ENCODE measurements at places on chromosomes 4 and X.

- DNase-seq, result no peak
Measured at GRCh38 chr4:14359991-14360390, 642.3 kb upstream of the CPEB2 start.

GRCh38 chrX:41137589-41137988 is 52.3 kb downstream of the USP9X start:
- no peak for DNase-seq

- DNase-seq, result no peak
Measured at GRCh38 chr4:11323771-11324170, 104.9 kb downstream of the HS3ST1 start.

GRCh38 chr4:89836897-89837384 is at the start of gene SNCA:
Gene SNCA (minus strand): TSS chr4:89837161. CDS start chr4:89835667, 1,494 bp downstream.
- DNase-seq, result no peak

GRCh38 chr4:84622959-84623358 is 40.0 kb downstream of the CDS1 start:
- DNase-seq, result no peak

- DNase-seq, result no peak
Measured at GRCh38 chr4:153409924-153410501, 56.1 kb upstream of the TMEM131L start.

GRCh38 chr4:154160519-154161301 is 330.9 kb downstream of the DCHS2 start:
- DNase-seq, result no peak

DNA sequence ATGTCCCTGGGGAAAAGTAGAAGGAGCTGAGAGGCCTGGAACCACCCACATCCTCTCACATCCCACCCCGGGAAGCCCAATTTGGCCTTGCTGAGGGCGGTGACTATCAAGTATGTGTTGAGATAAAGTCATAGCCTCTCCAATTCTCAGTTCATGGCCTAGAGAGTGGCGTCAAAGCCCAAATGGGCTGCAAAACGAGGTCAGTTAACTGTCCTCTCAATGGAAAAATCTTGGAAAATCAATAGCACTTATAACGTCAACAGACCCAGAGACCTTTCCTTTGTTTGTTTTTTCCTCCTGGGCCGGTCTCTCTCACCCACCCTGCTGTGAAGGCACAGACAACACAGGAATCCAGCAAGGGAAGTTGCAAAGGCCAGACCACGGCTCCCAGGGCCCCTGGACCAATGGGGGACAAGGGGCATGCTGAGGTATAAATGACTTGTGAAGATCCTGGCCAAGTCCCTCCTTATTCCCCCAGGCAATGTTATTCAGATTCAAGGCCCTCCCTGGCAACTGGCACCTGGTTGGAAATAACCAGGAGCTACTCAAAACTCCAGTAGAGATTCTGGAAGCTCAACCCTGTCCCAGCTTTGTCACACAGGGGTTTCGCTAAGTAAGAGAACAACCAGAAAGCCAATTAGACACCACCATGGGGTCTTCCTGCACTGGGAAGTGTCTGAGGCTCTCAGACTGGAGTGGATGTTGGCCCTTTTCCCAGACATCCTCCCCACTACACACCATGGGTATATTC is 38.6 kb downstream of the TSC22D3 start:
- no peak for DNase-seq

- DNase-seq, result no peak
Measured at GRCh38 chrX:13940671-13941070, 89.0 kb downstream of the GEMIN8 start.

GRCh38 chrX:52270453-52271116 is 85.9 kb downstream of the MAGED4 start:
- DNase-seq, result no peak

DNA sequence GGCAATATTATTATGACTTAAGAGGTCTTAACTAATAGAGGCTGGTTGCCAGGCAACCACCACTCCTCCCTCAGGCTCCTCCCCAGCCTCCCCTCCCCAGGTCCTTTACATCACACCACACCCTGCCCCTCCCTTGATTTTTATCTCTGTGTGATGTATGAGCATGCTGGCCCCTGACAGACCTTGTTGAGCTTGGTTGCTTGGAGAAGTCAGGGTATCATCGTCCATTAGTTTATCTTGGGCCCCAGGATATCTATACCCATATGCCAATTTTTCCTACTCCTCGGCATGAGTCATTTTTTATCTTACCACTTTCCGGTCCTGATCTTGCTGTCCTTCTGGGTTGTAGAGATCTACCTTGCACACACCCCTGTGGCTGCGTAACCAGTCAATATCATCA is 2.5 kb downstream of the AKAP4 start:
- no peak for DNase-seq

GRCh38 chr4:882646-883045 is 49.5 kb downstream of the GAK start:
- DNase-seq, result no peak

GRCh38 chr4:176343286-176343685 is 23.5 kb downstream of the SPCS3 start:
- no peak for DNase-seq

GRCh38 chr4:59689149-59689548 is 1511.0 kb upstream of the ADGRL3 start:
- DNase-seq, result no peak

GRCh38 chrX:107935200-107935599 is 47.0 kb downstream of the TEX13B start:
- DNase-seq, result no peak

- DNase-seq, result no peak
Measured at GRCh38 chr4:2295900-2296442, 34.1 kb upstream of the MXD4 start.

DNA sequence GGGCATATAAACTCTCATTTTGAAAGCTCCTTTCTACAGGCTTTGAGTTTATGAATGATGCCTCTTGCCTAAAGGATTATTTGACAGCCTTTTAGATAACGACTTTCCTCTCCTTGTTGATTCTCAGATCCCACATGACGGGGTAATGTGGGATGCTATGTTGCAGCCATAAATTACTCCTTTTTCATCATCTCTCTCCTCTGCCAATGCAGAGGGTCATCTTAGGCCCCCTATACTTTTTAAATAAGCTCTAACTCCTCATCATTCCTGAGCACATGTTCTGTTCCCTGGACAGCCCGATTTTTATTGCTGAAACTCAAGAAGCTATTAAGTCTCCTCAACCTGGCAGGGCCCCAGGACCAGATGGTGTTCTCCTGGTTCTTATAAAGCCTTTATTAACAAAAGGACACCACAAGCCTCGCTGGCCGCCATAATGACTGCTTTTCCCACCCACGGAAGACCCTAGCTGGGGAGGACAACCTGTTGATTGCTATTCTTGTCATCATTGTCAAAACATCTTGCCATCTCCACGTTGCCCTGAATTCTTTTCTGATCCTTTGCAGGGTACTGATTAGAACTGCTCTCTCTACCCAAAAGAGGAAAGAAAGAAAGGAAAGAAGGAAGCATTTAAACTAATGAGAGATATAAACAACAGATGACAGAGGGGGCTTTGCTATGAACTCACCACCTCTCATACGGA is 150.7 kb downstream of the DHX15 start:
- no peak for DNase-seq

DNA sequence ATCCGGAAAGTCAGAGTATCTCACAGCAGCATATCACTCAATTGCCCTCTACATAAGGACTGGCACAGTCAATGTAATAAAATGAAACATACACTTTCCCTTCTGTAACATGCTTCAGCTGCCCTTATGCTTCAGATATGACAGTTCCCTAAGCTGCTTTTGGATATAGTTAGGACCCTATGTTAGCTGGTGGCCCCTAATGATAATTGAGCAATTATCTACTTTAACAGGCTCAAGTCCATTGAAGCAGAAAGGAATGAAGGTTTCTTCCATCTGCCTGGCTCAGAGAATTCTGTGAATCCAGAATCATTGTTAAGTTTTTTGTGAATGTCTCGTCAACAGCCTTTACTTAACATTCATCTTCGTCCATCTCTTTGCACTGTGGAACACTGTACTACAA is 951.2 kb upstream of the DIAPH2 start:
- DNase-seq, result no peak

- no peak for DNase-seq
Measured at GRCh38 chr4:169662206-169662605, 41.8 kb downstream of the CLCN3 start.

DNA sequence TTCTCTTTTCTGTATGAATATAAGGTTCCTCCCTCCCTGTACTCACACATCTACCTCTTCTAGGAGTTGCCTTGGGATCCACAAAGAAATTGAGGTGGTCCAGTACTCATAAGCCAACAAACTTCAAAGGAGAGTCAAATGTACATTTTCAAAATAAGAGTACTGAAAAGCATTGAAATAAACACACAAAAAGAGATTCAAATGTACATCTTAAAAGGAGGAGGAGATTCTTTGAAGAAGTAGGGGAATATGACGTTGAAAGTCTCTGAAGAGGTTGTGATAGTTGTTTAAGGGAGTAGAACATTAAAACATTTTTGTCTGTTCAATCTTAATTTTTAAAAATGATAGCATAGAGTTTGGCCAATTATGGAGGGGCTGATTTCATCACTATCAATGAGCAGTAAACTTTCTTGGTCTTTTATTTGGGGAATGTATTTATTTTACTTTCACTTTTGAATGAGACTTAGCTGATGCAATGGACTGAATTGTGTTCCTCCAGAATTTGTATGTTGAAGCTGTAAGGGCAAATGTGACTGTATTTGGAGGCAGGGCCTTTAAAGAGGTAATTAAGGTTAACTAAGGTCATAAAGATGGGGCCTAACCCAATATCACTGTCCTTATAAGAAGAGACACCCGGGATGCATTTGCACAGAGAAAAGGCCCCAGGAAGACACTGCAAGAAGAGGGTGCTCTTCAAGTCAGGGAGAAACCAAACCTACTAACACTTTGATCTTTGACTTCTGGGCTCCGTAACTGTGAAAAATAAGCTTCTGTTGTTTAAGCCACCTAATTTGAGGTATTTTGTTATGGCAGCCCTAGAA is 226.3 kb upstream of the PGRMC2 start:
- no peak for DNase-seq

DNA sequence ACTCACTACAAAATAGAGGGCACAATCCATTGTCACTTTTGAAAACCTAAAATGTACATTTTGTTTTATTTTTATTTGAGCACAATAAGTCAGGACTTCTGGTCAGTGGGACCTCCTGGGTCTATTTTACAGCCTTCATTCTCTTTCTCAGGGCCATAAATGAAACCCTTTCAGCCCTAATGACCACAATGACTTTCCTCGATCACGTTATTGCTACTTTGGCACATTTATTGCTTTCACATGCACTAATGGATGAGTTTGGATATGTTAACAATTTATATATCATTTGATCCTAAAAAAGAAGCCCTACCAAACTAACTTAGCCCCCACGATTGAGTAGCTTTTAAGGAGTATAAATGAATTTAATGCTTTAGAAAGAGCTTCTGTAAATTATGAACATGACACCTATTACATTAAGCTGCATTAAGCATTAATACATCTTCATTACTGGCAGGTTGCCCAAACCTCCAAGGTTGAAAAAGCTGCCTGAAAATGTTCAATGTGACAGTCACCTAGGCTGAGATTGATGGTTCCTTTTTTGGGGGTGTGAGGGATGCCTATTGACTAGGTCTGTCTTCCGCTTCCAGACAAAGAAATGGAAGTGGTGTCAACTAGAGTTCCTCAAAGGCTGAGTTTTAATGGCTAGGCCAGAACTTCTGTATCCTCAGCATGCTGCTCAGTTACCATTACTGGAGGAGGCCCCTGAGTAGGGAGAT is 296.4 kb downstream of the GPAT3 start:
- DNase-seq, result no peak

DNA sequence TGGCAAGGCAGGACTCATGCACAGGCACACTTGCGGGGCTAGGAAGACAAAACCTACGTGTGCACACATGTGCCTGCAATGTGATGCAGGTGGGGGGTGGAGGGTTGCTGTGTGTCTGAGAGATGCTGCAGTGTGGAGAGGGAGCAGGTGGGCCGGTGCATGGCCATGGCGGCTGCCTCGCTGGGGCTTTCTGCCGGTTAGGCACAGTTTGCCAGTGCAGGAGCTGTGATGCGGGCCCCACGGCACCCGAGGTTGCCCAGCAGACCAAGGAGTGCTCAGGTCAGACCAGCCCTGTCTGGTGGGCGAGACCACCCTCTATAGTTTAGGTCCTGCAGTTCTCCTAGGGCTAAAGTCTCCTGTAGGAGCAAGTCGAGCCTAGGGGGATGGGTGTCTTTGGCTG is 4.4 kb upstream of the AFM start:
- no peak for DNase-seq

DNA sequence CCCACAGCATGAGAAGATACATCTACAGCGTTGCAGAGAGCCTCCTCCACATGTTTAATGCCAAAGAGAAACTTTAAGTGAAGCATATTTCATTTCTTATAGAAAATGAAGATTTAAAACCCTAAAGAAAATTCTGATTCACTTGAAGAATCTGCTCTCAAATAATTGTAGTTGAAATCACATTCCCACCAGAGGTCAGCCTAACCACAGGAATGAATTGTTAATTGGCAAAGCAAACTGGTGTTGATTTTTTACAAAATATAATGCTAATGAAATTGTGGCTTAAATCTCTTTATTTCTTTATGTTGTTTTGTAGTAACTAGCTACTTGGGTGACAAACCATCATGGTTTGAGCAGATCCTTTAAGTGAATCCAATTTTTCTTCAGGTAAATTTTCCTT is 31.1 kb upstream of the WDR17 start:
- no peak for DNase-seq

GRCh38 chr4:138334346-138335016 is 92.3 kb upstream of the SLC7A11 start:
- no peak for DNase-seq

- DNase-seq, result no peak
Measured at GRCh38 chr4:77697860-77698590, 92.4 kb downstream of the CXCL13 start.

- no peak for DNase-seq
Measured at GRCh38 chr4:154421618-154422017, 70.0 kb downstream of the DCHS2 start.

- peak; percentile 19 for DNase-seq
Measured at GRCh38 chrX:155056877-155057792, 13.8 kb downstream of the CMC4 start.

- DNase-seq, result no peak
Measured at GRCh38 chr4:151646322-151646721, 114.5 kb downstream of the GATB start.

DNA sequence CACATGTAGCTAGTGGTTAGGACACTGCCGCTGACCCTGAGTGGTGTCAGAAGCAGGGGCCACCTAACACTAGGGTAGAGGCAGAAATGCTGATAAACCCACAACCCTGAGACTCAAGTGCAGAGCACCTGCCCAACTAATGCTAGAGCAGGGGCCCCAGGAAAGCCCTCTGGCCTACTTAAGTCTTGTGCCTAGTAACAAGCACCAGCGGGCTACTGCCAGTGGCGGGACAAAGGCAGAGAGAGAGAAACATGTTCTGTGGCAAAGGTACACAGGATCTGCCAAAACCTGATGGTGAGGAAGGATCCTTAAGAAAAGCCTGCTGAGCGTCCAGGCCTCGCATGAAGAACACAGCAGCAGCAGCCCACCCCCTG is 172.4 kb downstream of the PRDM5 start:
- DNase-seq, result no peak

- DNase-seq, result no peak
Measured at GRCh38 chr4:178339769-178340168, 897.5 kb upstream of the AGA start.

DNA sequence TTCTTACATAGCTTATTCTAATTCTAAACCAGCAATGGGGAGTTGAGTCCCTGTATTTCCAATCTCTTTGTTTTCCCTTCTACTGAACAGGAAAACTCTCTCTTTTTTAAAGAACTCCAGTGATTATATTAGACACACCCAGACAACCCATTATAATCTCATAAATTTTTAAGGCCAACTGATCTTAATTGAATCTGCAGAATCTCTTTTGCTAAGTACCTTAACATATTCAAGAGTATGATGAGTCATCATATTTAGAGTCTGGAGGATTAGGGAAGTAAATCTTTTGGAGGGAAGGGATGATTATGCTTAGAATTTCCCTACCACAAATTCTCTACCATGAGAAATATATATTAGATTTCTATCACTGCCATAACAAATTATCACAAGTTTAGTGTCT is 705.1 kb downstream of the CENPC start:
- no peak for DNase-seq
